ENCODE measurements at places on chromosomes 12 and 14.
A peak's percentile ranks its signal among the peaks of the same experiment; 100 is the strongest.

DNA sequence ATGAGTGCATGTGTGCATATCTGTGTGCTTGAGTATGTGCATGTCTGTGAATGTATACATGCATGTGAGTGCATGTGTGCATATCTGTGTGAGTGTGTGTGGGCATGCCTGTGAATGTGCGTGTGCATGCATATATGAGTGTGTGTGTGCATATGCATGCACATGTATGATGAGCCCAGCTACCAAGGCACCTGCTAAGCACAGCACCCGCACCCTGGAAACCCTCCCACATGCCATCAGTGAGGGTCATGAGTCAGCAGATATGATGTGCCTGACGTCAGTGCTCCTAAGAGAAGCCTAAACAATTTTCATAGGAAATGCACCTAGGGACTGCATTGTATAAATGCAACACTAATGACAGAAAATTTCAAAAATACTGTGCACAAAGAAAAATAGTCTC is 151.1 kb downstream of the KIF26A start:
- no peak for DNase-seq

- DNase-seq: peak; percentile 71
Observed at GRCh38 chr12:110577864-110578693, 5.0 kb downstream of the PPTC7 start.

GRCh38 chr14:75011356-75011994 is 8.8 kb downstream of the EIF2B2 start:
- DNase-seq: peak; percentile 61

DNA sequence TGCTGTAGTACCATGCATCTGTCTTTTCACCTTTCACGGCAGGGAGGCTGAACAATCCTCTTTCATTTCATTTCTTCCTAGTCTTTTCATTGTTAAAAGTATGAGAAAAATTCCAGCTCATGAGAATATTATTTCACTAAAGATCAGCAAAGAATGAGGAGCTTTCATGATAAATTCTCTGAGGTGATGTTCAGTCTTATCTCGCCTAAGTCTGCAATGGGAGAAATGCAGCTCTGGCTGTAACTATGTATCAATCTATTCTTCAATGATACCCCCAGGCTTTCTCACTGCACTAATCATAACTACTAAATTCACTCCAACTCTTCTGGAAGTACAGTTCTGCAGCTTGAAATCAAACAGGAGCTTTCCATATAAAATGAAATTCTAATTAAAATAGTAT is 15.7 kb downstream of the FOXG1 start:
- DNase-seq: no peak

DNA sequence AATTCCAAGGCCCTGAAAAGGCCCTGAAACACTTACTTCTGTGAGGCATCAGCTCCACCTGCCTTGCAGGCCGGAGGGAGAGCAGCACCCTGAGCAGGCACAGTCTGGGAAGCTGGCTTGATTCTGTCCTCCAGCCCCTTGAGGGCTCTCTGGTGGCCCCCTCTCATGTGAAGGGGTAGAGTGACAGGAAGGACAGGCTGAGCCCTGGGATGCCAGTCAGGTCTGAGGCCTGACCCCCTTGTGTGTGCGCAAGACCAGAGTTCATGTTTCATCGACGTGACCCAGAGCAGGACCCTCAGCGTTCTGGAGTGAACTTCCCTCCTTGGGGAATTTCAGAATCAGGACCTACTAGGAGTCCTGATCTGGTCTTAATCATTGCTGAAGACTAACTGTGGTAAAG is 1.3 kb downstream of the RNASE8 start:
- no peak for DNase-seq

GRCh38 chr12:113537751-113538087 is 66.0 kb upstream of the LHX5 start:
- DNase-seq: no peak

DNA sequence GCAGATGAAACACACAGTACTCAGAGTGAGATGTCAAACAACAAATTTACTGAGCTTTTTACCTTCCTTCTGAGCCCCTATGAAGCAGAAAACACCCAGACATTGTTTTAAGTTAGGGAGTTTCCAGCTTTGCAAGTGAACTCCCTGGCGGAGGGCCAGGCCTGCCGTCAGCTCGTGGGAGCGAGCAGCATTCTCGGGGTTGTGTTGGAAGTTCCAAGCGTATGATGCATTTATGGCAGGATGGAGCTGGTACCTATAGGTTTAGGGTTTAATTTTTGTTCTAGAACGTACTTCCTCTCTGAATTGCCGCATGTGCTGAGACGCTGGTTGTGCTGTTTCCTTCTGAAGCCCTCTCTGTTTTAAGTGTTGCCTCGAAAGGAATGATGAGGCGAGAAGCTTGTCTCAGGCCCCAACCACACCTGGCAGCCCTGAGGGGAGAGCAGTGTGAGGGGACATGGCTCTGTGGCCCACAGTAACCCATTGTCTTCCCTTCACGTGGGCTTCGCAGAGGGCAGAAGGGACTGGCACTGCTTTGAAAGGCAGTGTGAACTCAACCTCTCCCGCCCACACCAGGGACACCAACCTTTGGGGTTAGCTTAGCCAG is 76.6 kb downstream of the SSPN start:
- DNase-seq: peak; percentile 93

- no peak for DNase-seq
Observed at GRCh38 chr12:127455347-127456265, 811.4 kb upstream of the TMEM132C start.

DNA sequence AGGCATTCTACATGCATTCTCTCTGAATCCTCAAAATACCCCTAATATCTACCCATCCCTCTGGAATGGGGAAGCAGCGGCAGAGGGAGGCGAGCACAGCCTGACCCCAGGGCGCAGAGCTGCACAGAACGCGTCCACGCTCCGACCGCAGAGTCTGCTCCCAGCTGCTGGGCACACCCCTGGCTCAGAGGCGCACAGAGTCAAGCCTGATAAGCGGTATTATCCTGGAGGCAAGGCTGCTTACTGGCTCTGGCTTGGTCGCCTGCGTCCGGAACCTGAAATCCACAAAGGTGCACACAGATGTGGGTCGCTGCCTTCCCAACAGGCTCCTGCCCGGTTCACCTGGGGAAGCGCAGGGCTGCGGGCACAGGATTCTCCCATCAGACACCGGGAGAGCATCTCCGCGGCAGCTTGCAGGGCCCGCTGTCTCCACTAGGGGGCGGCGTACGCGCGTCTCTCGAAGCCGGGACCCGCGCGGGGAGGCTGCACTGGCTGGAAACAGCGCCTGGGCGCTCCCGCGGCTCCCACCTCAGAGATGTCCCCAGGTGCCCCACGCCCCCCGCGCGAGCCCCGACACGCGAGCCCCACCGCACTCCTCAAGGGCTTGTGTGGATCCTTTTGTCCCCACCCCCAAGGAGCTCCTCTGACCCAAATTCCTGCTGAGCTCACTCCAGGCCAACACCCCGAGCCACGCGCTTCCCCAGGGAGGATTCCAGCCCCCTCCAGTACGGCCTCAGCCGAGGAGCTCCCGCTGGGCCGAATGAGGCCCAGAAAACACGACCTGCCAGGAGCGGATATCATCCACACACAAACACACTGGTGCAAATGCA is 120.1 kb upstream of the FZD10 start:
- DNase-seq: no peak

DNA sequence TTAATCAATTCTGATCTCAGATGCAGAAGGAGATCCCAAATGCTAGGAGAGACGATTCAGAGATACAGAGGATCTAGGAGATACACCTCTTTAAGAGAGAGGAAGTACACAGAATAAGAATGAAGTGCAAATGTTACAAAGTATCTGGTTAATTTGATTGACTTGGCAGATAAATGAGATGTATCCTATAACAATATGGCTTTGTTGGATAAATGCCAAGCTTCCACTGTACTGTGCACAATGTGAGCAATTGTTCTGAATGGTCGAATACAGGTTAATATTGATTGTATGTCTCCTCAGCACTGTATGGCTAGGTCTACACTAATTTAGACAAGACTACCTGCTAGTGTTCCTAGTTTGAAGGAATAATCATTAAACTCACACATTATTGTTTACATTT is 119.6 kb upstream of the PTPRB start:
- no peak for DNase-seq

DNA sequence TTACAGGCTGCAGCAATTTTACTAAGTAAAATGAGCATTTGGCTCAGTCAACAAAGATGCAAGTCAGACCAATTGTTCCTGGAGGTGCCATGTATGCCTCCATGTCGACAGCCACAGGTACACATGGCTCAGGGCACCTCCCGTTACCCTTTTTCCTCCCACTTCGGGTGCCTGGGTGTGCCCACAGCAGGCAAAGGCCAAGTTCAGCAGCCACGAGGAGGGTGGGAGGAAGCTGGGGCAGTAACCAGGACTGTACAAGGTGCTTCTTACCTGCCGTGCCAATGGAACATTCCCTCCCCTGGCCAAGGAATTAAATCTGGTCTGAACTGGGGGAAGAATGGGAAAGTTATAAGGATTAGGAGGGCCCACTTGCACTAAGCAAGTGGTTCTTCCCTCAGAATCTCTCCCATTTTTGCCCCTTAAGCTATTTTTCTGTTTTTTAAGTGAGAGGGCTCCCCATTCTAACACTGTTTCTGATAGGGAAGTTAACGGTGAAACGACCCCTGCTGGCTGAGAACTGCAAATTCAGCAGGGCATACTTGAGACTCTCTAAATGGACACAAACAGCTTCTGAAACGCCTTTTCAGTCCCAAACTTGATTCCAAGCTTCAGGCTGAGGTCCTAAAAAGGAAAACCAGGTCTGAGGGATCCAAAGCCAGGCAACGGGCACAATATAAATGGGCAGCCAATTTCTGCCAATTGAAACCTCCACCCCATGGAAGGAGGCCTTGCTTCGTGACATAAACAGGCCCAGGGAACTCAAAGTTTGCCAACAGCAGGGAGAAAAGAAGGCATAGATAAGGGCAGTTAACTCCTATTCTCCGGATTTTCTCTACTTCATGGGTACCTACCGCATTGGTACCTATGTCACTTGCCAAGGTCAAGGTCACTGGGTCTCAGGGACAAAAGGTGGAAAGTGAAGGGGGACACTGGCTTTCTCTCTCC is 24.8 kb downstream of the CLECL1 start:
- DNase-seq: peak; percentile 52

GRCh38 chr14:102805371-102805891 is 28.2 kb downstream of the TRAF3 start:
- DNase-seq: peak; percentile 48

DNA sequence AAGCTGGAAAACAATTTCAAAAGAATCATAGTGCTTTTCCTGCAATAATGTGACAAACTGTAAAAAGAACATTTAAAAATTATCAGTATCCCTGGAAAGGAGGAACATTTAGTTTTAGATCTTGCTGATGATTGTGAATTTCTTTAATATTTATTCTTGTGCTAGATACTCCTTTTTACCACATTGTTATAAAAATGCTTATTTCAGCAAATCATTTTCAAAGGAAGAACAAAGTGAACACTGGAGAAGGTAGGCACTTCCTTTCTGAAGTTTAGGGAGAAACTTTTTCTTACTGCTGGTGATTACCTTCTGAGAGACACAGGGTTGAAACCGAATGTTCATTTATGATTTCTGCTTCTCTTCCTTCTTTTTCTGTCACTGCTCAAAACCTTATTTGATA is 45.1 kb upstream of the C12orf75 start:
- DNase-seq: no peak

- no peak for DNase-seq
Observed at GRCh38 chr14:63542231-63542999, 762 bp downstream of the PPP2R5E start.

DNA sequence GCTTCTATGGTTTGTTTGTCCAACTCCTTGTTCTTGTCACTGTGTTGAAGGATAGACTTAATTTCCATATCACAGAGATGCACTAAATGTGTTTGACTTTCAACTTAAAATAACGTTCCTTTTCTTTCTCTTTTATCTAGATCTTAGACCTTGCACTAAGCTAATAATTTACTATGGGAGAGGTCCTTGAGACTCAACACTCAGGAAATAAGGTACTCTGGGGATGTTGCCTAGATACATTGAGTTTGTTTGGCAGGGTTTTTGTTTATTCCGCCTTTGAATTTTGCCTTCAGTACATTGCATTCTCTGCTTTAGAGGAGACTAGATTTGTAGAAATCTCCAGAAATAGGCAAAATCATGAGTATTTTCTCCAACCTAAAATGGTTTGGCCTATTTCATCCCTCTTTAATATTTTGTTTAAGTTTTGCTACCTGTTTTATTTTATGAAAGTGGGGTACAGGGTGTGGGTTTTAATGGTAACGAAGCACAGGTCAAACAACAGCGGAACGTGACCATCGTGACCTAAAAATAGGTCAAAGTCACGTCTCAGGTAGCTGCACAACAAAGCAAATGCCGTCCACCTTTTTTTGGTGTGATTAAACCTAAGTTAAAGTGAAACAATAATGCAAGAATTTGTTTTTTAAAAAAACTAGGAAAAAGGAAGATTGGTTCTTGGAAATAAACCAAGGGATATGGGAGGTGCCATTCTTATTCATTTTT is 115.3 kb upstream of the CPSF6 start:
- no peak for DNase-seq

GRCh38 chr14:101215927-101216326 is 312.4 kb upstream of the RTL1 start:
- no peak for DNase-seq

DNA sequence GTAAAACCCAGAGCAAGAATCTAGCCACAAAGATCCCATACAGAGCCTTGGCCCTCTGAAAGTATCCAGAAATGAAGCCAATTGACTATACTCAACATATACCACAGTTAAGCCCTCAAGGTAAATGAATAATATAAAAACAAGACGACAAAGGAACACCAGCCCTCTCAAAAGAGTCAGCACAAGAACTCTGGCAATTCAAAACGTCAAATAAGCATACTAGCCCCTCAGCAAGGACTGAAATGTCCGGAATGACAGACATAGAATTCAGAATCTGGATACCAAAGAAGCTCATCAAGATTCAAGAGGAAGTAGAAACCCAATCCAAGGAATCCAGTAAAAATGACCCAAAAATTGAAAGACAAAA is 49.9 kb downstream of the GTF2A1 start:
- DNase-seq: no peak

GRCh38 chr12:50598321-50598862 is 93.6 kb downstream of the DIP2B start:
- DNase-seq: no peak

- no peak for DNase-seq
Observed at GRCh38 chr12:99706736-99707473, 59.4 kb downstream of the GARIN6 start.

GRCh38 chr14:64746298-64747250 is 42.4 kb downstream of the PLEKHG3 start:
- DNase-seq: no peak

DNA sequence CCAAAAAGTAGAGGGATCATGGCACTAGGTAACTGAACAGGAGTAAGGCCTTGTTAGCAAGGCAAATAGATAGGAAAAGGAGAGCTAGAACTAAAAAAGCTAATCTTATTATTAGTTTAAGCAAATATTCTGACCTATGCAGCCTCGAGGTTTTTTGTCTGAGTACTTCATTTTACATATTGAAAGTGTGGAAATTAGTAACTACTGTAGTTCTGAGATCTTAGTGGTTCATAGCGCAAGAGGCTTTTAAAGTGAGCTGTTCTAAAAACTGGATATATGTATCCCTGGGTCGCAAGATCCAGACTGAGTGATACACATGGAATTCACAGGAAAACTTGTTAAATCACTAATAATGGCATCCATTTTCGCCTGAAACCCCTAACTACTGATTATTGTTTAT is 411.0 kb upstream of the SOX5 start:
- DNase-seq: no peak

All from fibroblast of skin of abdomen (primary cell).